ENCODE measurements at places on chromosomes 13 and 19.

DNA sequence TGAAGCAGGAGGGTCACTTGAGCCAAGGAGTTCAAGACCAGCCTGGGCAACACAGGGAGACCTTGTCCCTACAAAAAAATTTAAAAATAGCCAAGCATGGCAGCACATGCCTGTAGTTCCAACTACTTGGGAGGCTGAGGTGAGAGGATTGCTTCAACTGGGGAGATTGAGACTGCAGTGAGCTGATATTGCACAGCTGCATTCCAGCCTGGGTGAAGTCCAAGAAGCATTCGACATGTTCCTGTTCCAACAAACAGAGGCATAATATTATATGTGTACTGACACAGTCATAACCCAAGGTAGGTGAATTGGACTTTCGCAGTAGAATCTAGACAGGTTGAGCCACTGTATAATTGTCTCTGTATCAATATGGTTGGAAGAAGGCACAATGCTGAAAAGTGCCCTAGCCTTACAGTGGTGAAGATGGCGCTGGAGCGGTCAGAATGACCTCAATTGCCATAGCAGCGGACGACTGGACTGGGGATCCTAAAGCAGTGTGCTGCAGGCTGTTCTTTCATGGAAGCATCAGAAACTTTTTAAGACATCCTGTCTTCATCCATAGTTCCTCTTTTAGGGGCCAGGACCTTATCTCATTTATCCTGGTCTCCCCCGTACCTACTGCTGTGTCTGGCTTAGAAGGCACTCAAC, 112.0 kb upstream of the CLDN10 start:
- H3K36me3 ChIP-seq: no peaks in the 10 kb centered on the region
- DNase-seq: no peak
- peaks cover 6% of the 10 kb centered on the region for H3K4me1 ChIP-seq
- no peak overlapping the region for H3K4me3 ChIP-seq
- no peak overlapping the region for H3K27ac ChIP-seq
- H3K27me3 ChIP-seq: no peaks in the 10 kb centered on the region

GRCh38 chr19:2800506-2800905, 15.2 kb downstream of the THOP1 start:
- no peaks in the 10 kb centered on the region for H3K27me3 ChIP-seq
- no peak overlapping the region for H3K27ac ChIP-seq
- H3K4me3 ChIP-seq: no peak overlapping the region

GRCh38 chr13:28822801-28823200, 2.7 kb downstream of the MTUS2 start:
- peaks cover 6% of the 10 kb centered on the region for H3K27me3 ChIP-seq
- no peak for DNase-seq
- H3K27ac ChIP-seq: no peak overlapping the region

GRCh38 chr13:39197647-39198007, 159.4 kb downstream of the NHLRC3 start:
- H3K36me3 ChIP-seq: no peaks in the 10 kb centered on the region
- no peak for DNase-seq
- H3K4me3 ChIP-seq: no peak overlapping the region
- no peak overlapping the region for H3K27ac ChIP-seq

DNA sequence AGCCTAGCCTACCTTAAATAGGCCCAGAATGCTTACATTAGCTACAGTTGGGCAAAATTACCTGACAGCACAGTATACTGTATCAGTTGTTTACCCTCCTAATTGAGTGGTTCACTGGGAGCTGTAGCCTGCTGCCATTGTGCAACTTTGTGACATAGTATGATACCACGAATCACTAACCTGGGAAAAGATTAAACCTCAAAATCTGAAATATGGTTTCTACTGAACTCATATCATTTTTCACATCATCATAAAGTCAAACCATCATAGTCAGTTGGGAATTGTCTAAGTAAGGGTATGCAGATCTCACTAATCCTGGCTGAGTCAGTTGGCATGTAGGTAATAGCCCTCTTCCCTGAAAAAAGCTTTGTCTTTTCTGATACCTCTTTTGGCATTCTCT, 9.2 kb downstream of the PAN3 start:
- no peak overlapping the region for H3K27ac ChIP-seq
- no peaks in the 10 kb centered on the region for H3K4me1 ChIP-seq
- H3K4me3 ChIP-seq: no peak overlapping the region
- H3K27me3 ChIP-seq: no peaks in the 10 kb centered on the region
- H3K36me3 ChIP-seq: no peaks in the 10 kb centered on the region
